Thoracic aorta (tissue), 2 donors: ENCODE measurements at places on chromosomes 12 and 14.

DNA sequence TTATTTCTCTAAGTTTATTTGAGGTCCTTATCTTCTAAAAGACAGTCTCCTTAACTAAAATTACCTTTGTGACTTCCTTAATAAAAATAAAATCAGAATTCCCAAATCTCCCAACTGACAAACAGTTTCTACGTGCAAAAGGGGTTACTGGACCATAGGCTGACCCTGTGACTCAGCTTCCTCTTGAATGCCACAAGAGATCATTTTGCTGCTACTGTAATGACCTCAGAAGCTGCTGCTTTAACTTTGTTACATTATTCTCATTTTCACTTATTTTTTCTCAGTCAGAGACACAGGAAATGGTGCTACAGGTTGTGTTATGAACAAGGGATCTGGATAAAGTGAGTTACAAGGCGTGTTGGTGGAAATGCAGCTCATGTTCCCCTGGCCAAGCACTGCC, 132.2 kb upstream of the TMTC2 start:
- no peaks in the 10 kb centered on the region for H3K36me3 ChIP-seq
- no peaks in the 10 kb centered on the region for H3K27me3 ChIP-seq
- H3K4me1 ChIP-seq = no peaks in the 10 kb centered on the region
- no peak overlapping the region for H3K4me3 ChIP-seq
- no peak overlapping the region for H3K27ac ChIP-seq
- DNase-seq = no peak

DNA sequence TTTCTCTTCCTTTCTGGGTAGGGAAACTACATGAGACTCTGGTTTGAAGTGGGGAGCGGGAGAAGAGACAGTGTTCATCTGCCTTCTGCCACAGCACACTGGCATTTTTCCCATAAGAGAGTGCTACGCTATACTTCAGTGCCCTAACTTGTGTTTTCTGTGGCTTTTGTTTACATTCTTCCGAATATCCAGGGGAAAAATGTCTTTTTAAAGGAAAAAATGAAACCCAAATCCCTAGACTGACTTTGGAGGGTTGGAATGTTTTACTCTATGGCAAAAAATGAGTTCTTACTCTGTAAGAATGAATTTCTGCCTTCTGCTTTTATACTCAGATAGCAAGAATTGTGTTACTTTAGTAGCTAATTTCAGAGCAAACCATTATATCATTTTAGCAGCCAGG, 88.1 kb upstream of the TMEM263 start:
- H3K4me1 ChIP-seq = peaks cover 24% of the 10 kb centered on the region
- H3K36me3 ChIP-seq = no peaks in the 10 kb centered on the region
- H3K27ac ChIP-seq = no peak overlapping the region
- H3K4me3 ChIP-seq = no peak overlapping the region

DNA sequence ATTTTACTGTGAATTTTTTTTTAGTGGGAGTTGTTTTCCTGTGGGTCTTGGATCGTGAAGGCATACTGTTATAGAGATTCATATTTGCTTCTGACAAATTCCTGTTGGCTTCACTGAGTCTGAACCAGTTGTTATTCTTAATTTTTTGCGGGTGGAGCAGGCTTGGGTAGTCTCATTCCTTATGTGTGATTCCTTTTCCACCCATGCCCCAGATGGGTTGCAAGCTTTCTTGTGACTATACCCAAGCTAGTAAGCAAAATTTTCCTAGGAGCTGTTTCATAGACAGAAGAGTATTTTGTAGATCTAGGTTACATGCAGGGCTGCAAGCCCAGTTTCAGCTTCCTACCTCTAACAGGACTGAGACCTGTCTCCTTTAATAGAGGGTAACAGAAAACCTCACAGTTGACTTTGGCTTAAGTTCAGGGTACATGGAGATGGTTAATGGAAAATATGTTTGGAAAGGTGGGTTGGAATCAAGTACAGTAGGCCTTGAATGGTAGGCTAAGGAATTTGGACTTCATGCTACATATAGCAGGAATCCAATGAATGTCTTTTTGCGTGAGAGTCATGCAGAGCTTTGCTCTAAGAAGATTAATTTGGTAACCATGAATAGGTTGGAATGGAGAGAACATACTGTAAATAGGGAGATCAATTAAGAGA, 29.0 kb downstream of the TRMT5 start:
- no peak for DNase-seq
- no peaks in the 10 kb centered on the region for H3K36me3 ChIP-seq
- H3K4me3 ChIP-seq = peak overlapping the region; percentile 4

DNA sequence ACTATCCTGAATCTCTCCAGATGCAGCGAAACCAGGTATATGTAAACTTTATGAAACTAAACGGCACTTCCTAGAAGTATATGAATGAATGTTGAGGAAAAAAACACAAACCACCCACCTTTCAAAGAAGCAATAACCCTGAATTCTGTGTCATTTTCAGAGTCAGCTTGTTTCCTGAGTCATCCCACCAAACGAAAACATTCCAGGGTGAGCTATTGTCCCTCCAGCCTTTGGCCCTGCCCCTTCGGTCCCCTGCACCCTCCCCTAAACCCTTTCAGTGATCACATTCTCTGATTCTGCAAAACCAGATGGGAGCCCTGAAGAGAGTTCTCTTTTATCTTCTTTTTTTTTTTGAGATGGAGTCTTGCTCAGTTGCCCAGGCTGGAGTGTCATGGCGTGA, 202.6 kb upstream of the ALG10B start:
- H3K4me3 ChIP-seq = no peak overlapping the region
- no peaks in the 10 kb centered on the region for H3K27me3 ChIP-seq
- no peak overlapping the region for H3K27ac ChIP-seq
- H3K36me3 ChIP-seq = no peaks in the 10 kb centered on the region
- no peaks in the 10 kb centered on the region for H3K4me1 ChIP-seq

- H3K27ac ChIP-seq = no peak overlapping the region
- DNase-seq = no peak
- no peaks in the 10 kb centered on the region for H3K27me3 ChIP-seq
- no peaks in the 10 kb centered on the region for H3K4me1 ChIP-seq
- no peak overlapping the region for H3K4me3 ChIP-seq
- H3K36me3 ChIP-seq = no peaks in the 10 kb centered on the region
These were observed 9.9 kb upstream of the DYNC1H1 start for GRCh38 chr14:101954501-101954900.

- no peak overlapping the region for H3K4me3 ChIP-seq
- no peaks in the 10 kb centered on the region for H3K36me3 ChIP-seq
- H3K27ac ChIP-seq = no peak overlapping the region
- peaks cover 85% of the 10 kb centered on the region for H3K4me1 ChIP-seq
These were observed 40.0 kb downstream of the FRS2 start for GRCh38 chr12:69509904-69510827.

DNA sequence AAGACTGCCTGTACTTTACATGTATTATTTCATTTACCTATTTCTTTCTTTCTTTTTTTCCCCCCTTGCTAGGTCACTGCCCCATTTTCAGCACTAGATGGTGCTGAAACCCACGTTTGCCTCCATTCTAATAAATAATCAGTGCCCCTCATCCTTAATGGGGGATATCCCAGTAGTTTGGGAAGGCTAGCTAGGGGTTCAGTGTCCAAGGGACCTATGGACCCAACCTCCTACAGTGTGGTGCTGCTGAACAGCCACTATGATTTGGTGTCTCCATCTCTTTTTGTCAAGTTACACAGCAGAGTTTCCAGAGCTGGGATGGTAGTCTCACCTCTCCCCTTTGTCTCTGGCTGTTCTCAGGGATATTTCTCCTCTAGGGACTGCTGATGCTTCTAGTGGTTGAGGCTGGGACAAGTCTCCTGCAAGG, 6.5 kb upstream of the HCFC2 start:
- H3K27me3 ChIP-seq = no peaks in the 10 kb centered on the region
- H3K4me3 ChIP-seq = no peak overlapping the region
- DNase-seq = no peak

- no peaks in the 10 kb centered on the region for H3K4me1 ChIP-seq
- no peak for DNase-seq
These were observed 36.6 kb downstream of the SFSWAP start for GRCh38 chr12:131747276-131748177.

GRCh38 chr12:53978477-53979356, 4.0 kb upstream of the HOTAIR start:
- no peaks in the 10 kb centered on the region for H3K36me3 ChIP-seq
- no peak overlapping the region for H3K27ac ChIP-seq
- H3K4me3 ChIP-seq = no peak overlapping the region
- peaks cover 18% of the 10 kb centered on the region for H3K4me1 ChIP-seq
- DNase-seq = no peak

- DNase-seq = no peak
- no peak overlapping the region for H3K4me3 ChIP-seq
- peaks cover 14% of the 10 kb centered on the region for H3K4me1 ChIP-seq
- peaks cover 5% of the 10 kb centered on the region for H3K27me3 ChIP-seq
- H3K27ac ChIP-seq = no peak overlapping the region
These were observed 4.6 kb downstream of the BCL11B start for GRCh38 chr14:99267381-99267780.

- no peak overlapping the region for H3K4me3 ChIP-seq
- H3K36me3 ChIP-seq = no peaks in the 10 kb centered on the region
- no peak overlapping the region for H3K27ac ChIP-seq
- DNase-seq = no peak
These were observed 126.9 kb downstream of the DUSP6 start for GRCh38 chr12:89225401-89225800.

DNA sequence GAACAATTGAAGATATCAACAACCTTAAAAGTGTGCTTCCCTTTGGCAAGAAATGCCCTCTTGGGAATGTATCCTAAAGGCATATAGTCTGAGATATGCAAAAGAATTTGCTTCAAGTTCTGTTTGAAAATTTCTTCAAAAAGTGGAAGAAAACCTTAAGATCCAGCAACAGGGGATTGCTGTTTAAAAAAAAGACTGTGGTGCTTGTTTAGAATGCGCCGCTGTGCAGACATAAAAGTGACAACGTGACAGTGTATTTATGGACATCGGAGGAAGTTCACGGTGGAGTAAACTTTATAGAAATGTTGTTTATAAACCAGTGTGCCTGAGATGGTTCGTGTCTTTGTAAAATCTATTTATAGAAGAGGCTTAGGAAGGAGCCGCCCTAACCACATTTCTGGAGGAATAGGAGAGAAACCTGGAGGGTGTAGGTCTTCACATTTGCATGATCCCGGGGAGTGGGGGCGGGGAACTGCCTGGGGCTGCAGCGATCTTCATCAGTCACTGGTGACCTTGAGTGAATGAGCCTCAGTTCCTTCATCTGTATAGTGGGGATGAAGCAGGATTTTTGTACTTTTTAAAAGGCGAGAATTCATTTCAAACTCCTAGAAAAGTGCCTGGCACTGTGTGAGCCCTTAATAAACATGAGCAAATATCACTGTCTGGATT, 27.5 kb downstream of the ADGRD1 start:
- no peak overlapping the region for H3K27ac ChIP-seq
- H3K4me3 ChIP-seq = no peak overlapping the region
- H3K27me3 ChIP-seq = no peaks in the 10 kb centered on the region
- H3K4me1 ChIP-seq = no peaks in the 10 kb centered on the region
- H3K36me3 ChIP-seq = no peaks in the 10 kb centered on the region

DNA sequence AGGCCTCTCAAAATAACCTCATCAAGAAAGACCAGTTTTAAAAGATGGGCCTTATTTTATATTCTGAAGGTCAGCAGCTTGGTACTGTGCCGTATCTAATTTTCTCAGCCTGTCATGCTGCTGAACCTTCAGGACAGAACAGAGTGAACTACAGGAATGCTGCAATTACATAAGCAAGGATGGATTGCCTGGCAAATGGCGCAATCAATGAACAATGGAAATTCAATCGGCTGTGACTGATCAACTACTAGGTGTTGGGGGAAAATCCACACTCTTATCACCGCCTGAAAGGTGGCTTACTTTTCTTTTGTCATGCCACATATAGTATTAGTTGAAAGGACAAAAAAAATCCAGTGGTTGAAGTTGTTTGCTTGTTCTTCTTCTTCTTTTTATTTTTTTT, 8.5 kb downstream of the ACSS3 start:
- no peaks in the 10 kb centered on the region for H3K36me3 ChIP-seq
- no peaks in the 10 kb centered on the region for H3K27me3 ChIP-seq
- DNase-seq = no peak
